ENCODE measurements at places on chromosomes 6 and 20.

DNA sequence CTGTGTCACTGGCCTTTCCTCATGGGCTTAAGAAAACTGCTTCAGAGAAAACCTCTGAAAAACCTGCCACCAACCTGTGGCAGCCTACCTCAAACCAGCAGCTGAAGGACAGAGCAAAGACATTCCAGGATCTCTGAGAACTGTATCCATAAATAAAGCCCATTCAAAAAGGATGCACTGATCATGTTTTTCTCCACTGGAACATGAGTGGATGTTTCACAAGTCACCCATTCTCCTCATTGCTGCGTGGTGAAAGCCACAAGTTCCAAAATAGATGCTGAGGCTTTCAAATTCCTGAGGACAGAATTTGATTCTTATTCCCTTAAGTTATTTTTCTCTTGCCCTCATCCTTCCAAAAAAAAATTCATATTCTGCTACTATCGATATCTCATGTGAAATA, 280.6 kb downstream of the KHDC1L start:
- no peak for DNase-seq

DNA sequence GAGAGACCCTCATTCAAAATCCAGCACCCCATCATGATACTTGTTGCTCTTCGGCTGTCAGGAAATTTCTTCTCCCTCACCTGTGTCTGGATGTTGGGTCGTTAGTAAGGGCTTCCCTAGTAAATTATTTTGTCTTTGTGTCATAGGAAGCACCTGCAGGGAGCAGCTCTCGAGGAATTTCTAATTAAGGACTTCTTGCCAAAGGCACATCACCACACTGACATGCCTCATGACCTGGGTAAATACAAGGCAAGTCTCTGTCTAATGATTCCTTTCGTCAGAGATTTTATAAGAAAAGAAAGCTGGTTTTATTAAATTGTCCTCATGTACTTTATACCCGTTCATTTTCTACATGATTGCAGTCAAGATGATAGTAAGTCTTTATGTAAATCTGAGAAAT, at the start of gene NOX3:
Gene NOX3 (minus strand): TSS at position 74 of the 400 bp plus-strand sequence. CDS start 39 bp downstream, at position 35.
- DNase-seq: peak; percentile 38

DNA sequence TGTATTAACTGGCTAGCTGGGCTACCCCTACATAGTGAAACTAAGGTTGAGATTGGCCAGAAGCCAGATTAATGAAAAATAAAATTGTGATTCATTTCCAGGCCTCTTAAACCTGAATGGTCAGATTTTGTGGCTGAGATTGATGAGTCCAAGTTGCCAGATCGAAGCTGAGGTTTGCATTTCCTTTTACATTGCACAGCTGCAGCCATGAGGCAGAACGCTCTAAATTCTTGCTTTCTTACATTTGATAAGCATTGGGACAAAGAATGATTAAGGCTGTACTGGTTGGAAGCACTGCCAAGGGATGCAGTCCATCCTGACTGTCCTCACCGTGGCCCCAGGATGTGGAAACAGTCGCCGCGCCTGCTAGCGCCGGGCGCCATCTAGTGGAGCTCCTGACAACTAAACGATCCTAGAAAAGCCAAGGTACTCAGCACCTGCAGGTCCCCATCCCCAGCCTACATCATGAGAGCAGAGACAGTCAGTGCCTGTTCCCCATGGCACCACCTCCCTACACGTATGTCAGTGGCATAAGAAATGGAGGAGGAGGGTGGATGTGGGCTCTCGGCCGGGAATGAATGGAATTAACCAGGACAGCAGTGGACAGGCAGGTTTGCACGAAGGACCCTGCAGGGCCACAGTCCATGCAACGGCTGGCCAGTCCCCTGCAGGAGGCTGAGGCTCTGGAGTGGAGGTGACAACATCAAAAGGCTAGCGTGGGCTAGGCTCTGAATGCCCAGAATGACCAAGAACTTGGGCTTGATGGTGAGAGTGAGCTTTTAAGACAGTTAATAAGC, 19.0 kb downstream of the PXDC1 start:
- DNase-seq: peak; percentile 71

GRCh38 chr6:85432554-85432953, 17.3 kb upstream of the NT5E start:
- DNase-seq: no peak

- DNase-seq: peak; percentile 27
Measured at GRCh38 chr6:139882234-139882633, 507.8 kb upstream of the CITED2 start.

DNA sequence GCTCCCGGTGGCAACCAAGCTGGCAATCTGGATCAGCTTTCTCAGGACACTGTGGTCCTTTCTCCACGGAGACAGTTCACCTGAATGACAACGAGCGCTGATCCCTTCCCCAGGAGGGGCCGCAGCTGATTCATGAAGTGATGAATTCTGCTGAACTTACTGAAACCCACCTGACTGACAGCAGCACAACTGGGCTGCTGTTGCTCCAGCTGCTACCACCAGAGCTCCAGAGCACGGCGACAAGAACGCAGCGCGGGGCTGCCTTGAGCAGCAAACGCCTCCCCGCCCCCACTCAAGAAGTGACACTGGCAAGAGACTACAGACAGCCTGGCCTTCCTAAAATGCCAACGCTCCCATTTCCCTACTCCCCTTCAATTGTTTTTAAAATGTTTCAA, 10.0 kb downstream of the PXDC1 start:
- no peak for DNase-seq

DNA sequence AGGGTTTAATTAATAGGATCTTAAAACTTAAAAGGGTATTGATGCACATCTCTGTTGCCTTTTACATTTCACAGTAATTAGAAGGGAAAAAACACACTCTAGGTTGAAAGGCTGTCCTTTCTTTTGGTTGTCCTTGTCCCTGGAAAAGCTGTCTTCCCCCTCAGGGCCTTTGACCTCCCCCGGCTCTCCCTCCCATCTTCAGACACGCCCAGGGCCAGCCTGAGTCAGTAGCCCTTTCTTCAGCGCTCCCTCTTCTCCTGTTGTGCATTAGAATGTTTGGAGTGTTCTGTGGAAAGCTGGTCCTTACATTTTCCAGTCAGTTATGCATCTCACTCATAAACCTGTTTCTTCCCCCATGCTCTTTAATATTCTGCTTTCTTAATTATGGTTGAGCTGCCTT, 157.0 kb downstream of the MTHFD1L start:
- no peak for DNase-seq

DNA sequence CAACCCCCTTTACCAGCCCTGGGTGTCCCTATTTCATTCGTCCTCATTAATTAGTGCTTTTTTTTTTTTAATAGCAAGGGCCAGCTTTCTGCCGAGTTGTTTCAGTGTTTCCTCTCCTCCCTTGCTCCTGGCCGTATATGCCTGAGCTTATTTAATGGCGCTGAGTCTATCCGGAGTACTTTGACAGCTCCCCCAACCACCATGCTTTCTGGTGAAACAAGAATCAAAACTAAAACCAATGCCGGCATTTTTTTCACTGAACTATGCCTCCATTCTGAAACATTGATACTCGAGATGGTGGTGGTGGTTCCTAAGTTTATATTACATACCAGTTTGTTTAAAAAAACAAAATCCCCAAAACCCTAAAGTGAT, 1.2 kb downstream of the DCBLD1 start:
- DNase-seq: peak; percentile 49

DNA sequence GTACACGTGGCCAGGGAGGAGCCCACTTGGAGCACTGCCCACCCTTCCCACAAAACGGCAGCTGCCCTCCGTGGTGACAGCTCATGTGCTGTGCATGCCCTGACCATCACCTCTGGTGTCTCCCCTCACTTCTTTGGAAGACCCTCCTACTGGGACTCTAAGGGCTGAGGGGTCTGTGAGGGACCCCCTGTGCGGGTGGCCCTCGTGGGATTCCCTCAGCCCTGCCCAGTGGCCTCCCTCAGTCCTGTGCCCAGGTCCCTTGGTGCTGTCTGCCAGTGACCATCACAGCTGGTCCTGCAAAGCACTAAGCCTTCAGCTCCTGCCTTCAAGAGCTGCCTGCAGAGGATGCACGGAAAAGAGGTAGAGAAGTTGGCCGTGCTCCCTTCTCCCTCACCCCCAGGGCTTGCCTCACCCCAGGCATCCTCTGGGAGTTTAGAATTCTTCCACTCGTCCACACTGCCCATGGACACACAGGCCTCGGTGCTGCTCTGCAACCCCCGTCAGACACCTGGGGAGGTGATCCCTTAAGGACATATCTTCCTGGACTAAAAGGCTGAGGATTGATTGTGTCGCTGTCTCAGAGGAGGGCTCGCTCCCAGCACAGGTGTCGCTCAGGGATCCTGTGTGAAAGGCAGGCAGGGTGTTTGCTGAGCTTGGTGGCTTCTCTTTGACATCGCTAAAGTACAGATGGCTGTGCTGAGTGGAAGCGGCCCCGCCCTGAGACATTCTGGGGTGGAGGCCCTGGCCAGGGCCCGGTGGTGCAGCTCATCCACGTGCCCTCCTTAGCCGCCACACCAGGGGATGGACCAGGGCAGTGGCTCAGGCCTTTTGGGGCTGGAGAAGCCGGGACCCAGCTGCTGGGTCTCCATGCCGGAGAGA, 119.5 kb upstream of the FRMD1 start:
- DNase-seq: no peak

- no peak for DNase-seq
Measured at GRCh38 chr6:61592238-61592637, 693.8 kb downstream of the KHDRBS2 start.

- DNase-seq: peak; percentile 17
Measured at GRCh38 chr6:130843575-130844320, 16.5 kb downstream of the SMLR1 start.

DNA sequence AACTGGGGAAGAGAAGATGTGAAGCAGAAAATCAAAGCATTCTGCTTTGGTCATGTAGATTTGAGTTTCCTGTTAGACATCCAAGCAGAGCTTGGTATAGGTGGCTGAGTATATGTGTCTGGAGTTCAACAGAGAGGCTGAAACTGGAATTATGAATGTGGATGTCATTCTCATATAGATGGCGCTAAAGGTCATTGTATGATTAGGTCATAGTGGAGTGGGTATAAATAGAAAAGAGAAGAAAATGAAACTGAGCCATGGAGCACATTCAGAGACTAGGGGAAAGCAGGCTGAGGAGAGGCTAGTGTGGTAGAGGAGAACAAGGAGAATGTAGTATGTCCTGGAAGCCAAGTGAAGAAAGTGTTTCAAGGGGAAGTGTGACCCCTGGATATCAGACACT, 295.6 kb upstream of the PLN start:
- DNase-seq: no peak

- no peak for DNase-seq
Measured at GRCh38 chr6:14100138-14100537, 17.4 kb upstream of the CD83 start.

DNA sequence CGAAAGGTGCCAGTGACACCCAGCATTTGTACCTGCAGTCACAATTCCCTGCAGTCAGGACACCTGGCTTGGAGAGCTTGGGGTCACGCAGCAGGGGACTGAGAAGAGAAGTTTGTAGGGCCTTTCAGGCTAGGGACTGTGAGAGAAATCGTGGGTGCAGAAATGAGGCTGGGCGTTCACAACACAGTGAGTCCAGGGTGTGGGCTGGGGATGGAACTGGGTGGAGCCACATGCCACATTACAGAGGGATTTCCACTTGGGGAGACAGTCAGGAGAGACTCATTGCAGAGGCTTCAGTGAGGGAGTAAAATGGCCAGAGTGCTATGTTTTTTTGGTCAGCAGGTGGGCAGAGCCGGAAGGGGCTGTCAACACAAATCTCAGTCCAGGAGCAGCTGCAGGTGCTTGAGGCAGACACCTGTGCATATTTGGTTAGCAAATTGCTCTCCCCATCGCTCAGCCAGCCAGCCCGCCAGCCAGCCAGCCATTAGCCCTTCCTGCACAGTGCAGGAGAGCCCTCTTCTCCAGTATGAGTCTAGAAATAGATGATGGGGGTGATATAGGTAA, 7.4 kb downstream of the ITPR3 start:
- DNase-seq: no peak

- DNase-seq: no peak
Measured at GRCh38 chr6:163946437-163946836, 531.9 kb downstream of the QKI start.

DNA sequence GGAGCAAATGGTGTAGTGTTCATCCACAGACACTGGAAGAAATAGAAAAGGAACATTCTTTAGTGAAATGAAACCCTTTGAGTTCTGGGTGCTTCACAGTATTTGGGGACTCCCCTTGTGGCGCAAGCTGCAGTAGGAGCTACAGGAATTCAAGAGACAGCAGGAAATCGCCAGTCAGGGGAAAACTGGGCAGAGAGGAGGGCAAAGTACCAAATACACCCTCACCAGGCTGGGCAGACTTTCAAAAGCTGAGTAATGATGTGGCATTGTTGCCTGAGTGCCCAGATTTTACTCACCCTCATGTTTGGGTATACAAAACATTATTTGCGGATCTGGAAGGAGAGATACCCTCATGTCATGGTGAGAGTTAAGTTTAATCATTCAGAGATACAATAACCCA, 97.9 kb downstream of the SOD2 start:
- peak; percentile 93 for DNase-seq

All from kidney tubule cell (primary cell).